ENCODE measurements at places on chromosomes 3 and 15.

DNA sequence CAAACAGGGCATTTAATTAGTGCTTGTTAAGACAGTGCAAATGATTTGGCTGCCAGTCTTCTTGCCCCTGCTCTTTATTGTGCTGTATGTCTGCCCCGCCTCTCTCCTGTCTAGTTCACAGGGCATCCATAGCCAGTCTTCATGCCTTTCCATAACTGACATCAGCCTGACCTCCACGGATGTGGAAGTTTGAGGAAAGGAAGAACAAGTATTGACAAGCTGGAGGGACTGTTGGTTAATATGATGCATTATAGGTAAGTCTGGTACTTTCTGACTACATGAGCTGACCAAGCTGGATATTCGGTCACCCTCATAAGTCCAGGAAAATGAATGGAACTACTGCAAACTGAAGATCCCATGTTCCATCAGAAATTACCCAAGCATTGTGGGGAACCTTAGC is 325.9 kb downstream of the TIGIT start:
- no peak for DNase-seq

DNA sequence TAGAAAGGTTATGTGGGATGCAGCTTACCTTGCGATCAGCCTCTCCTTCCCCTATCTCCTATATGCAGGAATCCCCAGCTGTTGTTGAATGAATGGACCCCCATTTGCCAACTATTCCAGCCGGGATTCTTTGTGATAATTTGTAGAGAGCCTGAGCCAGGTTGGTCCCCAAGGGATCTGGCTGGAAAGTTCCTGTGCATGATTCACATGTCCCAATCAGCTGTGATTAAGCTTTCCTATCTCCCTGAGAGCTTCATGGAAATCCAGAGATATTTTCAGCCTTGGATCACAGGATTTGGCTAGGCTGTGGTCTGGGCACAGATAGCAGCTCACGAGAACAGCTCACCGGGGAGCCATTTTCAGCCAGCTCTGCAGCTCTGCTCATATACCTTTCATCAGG is 76.7 kb downstream of the ARNT2 start:
- peak; percentile 81 for DNase-seq

DNA sequence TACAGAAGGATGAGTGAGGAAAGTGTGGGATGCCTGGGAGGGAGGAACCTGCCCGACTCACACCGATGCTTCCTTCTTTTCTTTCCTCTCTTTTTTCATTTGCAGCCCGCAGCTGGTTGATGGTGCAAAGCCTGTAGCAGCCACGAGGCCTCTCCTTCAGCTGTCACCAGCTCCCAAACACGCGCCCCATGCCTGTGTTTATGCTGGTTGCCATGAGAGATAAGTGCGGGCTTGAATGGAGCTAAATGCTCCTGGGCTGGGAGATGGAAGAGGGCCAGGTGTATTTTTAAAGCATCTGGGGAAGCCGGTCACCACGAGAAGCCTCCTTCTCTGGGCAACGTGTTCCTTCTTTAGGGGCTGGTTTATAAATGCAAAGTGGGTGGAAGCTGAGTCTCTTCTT is 9.3 kb downstream of the COLQ start:
- DNase-seq, result no peak

GRCh38 chr15:31297575-31298456 is 28.8 kb upstream of the KLF13 start:
- no peak for DNase-seq

DNA sequence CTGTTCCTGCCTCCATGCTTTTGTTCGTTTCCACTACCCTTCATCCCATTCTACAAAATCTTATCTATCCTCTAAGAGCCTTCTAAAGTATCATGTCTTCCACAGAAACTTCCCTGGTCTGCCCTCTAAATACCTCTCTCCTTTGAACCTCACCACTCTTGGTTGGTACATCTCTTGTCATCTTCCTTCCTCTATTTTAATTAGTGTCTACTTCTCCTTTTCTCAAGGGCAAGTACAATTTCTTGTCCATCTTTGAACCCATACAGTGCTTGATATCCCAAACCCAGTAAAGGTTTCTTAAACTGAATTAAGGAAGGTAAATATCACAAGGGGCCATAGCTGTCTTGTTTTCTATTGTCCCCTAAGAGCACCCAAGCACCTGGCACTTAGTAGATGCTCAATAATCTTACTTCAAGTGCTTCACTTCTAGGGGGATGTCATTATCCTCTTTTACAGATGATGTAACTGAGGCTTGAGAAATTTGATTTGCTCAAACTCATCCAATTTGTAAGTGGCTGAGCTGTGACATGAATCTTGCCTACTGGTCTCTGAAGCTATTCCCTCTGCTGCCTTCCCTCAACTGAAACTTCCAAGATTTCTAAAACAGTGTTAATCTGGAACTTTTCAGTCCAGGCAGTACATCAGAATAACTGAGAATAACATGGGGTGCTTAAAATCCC is 2.6 kb upstream of the DAPK2 start:
- no peak for DNase-seq

GRCh38 chr3:72449551-72449950 is 398.7 kb downstream of the SHQ1 start:
- DNase-seq, result peak; percentile 71

DNA sequence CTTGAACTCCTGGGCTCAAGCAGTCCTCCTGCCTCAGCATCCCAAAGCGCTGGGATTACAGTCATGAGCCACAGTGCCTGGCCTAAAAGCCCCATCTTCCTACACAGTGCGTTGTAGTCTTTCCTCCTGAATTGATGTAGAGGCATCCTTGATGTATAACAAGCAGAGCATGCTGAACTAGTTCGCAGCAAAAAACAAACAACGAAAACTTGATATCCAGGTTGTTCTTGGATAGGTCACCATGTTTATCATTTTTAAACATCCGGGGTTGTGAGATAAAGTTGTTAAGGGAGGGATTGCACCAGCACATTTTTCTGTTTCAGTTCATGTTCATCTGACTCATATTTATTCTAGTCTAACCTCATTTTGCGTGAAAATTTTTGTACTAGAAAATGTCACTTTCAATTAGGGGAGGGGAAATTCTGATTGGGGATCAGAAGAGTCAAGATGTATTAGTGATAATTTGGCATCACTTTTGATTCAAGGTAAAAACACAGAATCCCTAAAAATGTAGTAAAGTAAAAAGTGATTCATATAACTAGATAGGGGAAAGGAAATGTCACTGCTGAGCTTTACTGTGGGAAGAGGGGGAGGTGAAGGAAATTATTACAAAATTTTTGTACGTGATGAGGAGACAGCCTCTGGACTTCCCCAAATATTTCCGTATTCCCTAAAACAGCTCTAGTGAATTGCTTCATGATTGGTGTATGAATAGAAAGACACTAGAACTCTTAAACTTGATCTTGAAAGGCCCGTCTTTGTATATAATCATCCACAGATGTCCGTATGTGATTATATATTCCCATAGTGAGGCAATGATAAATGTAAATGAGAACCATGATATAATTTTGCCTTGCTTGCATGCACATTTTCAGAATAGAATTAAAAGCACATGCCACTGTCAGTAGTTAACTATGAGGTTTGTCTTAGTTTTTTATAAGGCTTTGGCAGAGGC is 22.9 kb downstream of the RAB8B start:
- DNase-seq, result peak; percentile 80

GRCh38 chr3:34000301-34000700 is 201.9 kb downstream of the PDCD6IP start:
- DNase-seq, result no peak

DNA sequence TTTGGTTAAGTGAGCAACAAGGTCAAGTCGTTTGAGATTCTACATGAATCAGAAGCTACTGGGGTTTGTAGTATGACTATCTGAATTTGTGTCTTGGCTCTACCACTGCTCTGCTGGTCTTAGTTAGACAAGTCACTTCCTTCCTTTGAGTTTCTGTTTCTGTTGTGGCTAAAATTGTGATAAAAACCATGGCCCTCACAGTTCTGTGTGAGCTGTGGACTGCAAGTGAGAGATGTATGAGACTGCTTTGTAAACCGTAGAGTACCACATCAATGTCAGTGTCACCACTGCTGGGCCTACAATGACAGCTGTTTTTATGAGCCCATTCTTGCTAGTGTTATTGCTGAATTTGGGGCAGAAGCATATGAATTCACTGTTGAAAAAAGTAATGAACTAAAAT is 32.7 kb downstream of the RARB start:
- no peak for DNase-seq

DNA sequence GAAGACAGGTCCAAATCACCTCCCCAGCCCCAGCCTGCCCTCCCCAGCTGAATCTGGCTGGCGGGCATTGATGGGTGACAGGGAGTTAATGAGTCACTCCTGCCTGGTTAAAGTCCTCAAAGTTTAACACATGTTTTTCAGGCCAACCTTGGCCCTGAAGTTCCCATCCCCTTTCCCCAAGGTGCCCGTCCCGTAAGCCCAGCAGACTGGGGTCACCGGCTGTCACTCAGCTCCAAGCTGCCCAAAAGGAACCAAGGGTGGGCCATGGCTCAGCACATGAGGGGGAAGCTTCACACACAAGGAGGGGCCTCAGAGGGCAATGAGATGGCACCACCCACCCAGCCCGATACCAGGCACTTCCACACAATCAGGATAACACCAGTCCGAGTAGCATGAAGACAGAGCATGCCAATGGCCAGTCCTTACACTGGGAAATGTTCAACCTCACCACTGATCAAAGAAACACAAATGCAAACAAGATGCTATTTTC is 10.2 kb upstream of the KLF15 start:
- no peak for DNase-seq

DNA sequence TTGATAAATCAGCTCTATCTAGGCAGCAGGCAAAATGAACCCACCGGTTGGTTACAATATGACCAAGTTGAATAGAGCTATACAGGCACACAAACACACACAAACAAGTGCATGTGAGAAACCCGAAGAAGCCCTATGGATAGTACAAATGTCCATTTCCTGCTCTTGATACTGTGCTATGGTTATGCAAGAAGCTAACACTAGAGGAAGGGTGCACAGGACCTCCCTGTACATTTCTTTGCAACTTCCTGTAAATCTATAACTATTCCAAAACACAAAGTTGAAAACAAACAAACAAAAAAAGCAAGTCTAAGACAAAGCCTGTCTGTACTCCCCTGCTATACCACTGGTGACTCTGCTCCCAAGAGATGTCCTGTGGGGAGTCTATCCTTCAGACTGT is 8.2 kb upstream of the FAM240A start:
- DNase-seq, result no peak

- DNase-seq, result no peak
Observed at GRCh38 chr3:150411106-150411460, 3.0 kb downstream of the TSC22D2 start.

DNA sequence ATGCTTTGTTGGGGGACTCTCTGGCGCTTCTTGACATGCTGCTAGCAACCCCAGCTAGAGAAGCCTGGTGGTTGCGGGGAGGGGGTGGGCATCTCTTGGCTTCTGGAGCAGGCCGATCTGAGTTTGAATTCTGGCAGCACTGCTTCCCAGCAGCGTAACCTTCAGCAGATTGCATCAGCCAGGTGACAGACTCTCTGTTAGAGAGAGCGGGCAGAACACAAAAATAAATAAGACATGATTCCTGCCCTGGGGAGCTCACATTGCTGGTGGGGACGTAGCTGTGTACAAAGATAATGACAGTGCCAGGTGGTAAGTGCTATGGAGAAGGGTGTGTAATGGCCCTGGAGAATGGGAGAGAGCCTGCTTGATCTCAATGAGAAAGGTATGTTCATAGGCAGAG is 87.4 kb downstream of the THSD4 start:
- DNase-seq, result no peak

DNA sequence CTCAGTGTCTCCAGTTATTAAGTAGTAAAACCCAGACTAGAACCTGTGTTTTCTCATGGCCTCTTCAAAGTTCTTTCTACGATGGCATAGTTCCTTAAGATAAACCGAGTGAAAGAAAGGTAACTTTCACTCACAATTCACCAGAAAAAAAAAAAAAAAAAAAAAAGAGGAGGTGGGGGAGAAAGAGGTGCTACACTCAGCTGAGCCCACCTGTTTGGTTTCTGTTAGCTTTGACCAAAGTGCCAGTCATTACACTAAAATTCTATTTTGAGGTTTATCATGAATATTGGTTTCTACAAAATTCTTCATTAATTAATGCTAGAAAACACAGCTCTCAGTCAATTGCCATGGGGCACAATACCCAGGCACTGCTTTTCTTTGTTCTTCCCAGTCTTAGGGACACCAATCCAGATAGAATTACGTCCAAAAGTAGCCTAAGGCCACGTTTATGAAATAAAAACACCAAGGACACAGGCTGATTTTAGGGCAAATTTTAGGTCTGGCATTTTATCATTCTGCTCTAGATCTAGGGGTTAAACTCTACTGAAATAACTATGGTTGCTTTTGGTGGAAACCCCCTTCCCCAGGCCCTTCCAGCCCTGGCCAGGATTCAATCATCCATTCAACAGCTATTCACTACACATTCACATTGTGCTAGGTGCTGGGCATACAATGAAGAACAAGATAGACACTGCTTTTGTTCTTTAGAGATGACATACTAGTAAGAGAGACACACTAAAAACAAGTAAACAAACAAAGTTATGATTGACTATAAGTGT is 1097.8 kb downstream of the FHIT start:
- DNase-seq, result no peak

GRCh38 chr3:137693791-137694190 is 70.3 kb upstream of the SOX14 start:
- no peak for DNase-seq

GRCh38 chr3:34005886-34006285 is 207.5 kb downstream of the PDCD6IP start:
- DNase-seq, result no peak

- no peak for DNase-seq
Observed at GRCh38 chr15:72958634-72959033, 93.6 kb upstream of the NEO1 start.

GRCh38 chr3:177371888-177372287 is 174.6 kb upstream of the TBL1XR1 start:
- DNase-seq, result no peak

GRCh38 chr3:195822131-195822696 is 10.5 kb upstream of the MUC4 start:
- DNase-seq, result no peak

DNA sequence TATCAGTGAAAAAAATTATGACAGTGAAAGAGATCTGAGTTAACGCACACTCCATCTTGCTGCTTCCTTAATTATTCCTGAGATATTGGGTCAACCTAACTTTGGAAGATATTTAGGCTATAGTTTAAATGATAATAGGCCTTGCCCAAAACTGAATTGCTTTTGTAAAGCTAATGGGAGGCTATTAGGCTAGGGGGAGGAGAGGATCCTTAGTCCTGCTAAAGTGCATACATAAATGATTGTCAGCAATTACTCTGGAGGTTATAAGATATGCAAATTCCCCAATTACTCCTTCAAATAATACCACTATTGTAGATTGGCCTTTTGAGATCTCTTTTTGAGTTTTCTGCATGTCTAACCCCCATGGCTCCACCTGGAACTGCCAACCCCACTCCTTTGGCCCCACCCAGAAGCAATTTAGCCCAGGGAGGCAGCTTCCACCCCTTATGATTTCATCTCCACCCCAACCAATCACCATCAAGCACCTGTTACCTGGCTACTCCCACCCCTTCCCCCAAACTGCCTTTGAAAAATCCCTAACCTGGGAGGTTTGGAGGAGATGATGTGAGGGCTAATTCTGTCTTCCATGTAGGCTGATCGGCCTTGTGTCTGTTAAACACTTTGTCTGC is 509.3 kb upstream of the TGFBR2 start:
- no peak for DNase-seq
